ENCODE measurements at places on chromosomes 5 and 9.

DNA sequence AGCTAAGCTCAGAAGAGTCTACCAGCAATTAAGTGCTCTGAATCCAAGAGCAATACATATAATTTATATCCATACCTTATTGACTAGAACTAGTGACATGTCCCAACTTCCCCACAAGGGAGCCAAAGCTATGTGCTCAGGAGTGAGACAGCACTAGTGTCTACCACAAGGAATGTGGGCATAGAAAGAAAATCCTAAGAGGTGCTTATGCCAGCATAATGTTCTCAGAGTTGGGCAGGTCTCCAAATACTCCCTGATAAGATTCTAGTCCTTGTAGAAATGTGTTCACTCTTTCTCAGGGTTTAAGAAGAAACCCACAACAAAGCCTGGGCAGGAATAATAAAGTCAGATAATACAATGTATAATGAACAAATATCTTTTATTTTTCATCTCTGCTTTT lies 275.1 kb downstream of the BRINP1 start:
- DNase-seq: no peak

DNA sequence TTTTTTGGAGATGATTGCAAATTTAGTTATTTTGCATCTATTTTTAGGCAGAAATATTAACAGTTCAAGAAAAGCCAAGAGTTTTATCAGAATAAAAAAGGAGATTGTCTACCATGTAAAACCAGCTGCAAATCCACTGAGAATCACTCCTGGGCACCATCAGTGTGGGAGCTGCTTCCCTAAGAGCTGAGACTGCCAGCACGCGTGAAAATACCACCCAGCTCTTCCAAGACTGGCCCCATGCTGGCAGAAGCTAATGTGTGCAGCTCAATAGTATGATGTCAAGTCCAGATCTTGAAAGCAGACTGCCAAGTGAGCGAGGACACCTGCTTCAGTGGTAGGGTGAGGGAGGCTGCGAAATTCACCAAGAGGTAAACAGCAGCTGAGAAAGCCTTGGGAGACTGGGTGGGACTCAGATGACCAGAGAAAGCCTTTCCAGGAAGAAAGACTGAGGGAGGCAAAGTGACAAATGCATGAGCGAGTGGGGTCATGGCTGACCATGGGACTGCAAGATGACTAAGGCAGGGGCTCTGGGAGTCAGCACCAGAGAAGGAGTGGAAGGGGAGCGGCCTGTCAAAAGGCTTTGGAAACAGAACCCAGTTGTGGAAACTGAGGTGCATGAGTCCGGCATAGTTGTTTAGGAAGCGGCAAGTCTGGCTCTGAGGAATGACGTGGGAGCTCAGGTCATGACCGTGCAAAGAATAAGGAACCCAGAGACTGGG lies 200.9 kb downstream of the GADD45G start:
- no peak for DNase-seq

- no peak for DNase-seq
These were observed 60.6 kb upstream of the GRIA1 start for GRCh38 chr5:153429761-153430380.

DNA sequence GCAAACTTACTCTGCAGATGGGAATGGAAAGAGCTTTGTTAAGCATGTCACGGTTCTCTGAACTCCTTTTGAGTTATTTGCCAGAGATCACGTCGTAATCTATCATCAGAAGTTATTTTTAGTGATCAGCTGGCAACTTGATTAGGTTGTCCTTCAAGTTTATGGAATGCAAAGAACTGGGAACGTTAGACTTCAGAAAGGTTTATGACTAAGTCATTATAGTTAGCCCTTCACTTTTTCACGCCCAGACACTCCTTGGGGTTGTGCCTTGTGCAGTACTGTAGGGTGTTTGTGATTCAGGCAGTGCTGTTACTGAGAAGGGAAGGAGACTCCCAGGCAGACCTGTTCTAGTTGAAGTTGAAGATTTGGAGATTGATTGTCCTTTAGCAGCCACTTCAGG lies 26.8 kb upstream of the PHF2 start:
- DNase-seq: no peak
